CD4-positive, alpha-beta T cell treated with Interleukin-17A for 4 hours (primary cell): ENCODE measurements at places on chromosomes 7 and 10.

GRCh38 chr7:135690566-135690965 lies 28.3 kb downstream of the STMP1 start:
- DNase-seq, result no peak

GRCh38 chr10:35079265-35079664 lies 10.9 kb downstream of the CUL2 start:
- no peak for DNase-seq

DNA sequence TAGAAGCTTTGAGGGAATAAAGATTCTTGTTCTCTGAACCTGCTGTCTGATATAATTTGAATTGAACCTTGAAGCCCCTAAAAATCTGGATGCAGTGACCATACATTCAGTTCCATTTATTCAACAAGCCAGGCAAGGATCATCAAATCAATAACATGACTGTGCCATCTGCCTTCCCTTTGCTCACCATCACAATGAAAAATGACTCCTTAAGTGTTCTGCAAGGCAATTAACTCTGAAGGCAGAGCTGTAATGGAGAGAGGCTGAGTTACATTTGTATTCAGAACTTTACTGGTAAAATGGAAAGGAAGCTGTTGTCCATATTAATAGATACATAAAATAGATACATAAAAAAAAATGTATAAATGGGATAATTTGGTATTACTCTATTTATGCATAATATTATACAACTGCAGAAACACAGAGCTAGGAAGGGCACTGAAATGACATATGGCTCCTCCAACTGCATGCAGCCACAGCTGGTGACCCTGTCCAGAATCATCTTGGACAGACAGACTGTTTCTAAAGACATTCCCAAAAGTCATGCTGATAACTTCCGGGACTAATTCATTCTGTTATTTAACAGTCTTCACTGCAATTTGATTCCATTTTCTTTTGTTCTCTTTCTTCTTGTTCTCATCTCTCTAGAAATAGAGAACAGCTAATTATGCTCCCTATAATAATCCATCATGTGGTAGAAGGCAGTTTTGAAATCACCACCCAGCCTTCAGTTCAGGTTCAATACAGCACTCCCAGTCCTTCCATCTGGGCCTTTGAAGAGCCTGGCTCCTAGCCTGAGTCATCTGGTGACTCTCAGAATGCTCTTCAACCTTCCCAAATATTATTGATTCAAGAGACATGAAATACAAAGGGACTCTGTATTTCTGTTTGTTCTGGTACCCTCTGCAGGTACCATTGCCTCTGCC lies 412.6 kb downstream of the GFRA1 start:
- no peak for DNase-seq

DNA sequence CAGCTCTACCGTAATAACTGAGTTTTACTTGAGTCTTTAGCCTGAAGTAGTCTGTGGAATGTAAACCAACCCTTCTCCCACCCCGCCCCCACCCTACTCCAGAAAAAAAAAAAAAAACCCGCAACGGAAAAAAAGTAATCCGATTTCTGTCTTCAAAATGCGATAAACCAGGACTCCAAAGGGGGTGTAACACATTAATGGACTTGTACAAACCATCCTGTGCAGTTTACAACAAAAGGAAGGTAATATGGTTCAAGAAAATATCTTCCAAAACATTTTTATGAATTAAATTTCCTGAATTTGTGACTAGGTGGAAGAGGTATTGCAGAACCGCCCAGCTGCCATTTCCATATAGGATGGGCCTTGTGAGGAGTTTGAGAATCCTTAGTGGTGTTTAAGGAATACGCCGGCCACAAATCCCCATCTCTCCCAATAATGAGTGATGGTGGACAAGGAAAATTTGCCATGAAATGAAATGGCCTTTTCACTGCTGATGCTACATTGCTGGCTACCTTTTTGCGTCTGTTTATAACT lies 10.6 kb downstream of the SKIDA1 start:
- DNase-seq, result no peak

GRCh38 chr7:158321056-158321700 lies 266.4 kb downstream of the PTPRN2 start:
- DNase-seq, result no peak

DNA sequence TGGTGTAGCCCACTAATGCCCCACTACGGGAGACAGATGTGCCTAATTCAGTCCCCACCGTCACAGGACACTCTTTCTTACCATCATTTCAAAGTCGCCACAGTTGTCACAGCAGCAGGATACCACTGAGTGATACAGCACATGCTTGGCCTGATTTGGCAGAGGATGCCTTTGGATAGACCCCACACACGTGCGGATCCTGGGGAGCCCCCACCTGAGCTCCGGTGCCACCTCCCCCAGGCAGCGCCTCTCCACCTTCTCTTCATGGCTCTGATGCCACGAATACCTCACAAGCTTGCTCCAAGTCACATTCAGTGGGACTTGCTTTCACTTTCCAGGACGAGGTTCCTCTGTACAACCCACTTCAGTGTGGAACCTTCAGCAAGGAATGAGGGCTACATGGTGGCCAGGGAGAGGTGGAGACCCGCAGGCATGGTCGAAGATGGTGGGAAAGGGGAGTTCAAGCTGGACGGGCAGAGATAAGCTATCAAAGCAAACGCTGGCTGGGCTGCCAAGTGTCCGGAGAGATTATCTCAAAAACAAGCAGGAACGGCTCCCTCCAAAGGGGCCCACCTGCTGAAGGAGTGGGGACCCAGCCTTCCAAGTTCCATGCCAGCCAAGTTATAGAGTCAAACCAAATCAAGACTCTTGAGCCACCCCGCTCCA lies 107.4 kb downstream of the ZRANB1 start:
- DNase-seq, result no peak

GRCh38 chr10:121082984-121083383 lies 231.8 kb downstream of the WDR11 start:
- DNase-seq, result no peak

GRCh38 chr7:1695800-1696454 lies 25.9 kb downstream of the ELFN1 start:
- DNase-seq, result no peak

DNA sequence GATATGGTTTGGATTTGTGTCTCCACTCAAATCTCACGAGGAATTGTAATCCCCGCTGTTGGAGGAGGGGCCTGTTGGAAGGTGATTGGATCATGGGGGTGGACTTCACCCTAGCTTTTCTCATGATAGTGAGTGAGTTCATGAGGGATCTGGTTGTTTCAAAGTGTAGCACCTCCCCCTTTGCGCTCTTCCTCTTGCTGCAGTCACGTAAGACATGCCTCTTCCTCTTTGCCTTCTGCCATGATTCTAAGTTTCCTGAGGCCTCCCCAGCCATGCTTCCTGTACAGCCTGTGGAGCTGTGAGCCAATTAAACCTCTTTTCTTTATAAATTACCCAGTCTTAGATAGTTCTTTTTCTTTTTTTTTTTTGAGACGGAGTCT lies 17.1 kb downstream of the CDNF start:
- DNase-seq, result no peak

DNA sequence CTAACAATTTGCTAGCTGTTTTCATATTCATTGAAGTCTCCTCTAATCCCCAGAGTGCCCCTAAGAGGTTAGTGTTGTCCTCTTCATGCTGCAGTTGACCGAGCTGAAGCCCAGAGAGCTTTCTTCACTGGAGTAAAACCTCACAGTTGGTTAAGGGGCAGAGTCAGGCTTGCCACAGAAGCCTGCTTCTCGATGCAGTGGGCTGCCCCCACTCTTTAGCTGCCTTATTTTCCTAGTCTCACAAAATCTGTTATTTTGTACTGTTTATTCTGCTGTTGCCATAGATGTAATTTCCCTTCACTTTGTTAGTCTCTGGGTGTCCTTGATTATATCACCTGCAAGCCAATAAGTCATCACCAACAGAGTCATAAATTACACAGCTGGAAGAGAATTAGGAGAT lies 56.3 kb upstream of the ZPBP start:
- no peak for DNase-seq

DNA sequence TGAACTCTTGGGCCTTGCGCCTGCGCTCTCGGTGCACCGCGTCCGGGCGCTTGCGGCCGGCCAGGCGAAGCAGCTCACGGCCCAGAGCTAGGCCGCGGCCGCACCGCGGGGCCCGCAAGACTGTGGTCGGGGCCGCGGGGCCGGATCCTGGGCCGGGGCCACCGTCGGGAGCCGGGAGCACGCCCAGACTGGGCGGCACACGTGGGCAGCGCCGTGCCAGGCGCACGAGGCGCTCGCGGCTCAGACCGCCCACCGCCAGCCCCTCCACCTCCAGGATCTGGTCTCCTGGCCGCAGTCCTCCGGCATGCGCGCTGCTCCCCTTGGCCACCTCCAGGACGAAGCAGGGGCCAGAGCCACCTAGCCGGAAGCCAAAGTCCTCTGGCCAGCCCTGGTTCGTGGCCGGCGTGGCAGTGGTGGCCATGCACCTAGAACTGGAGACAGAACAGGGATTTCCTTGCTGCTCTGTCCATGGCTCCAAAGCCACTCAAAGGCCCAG lies at the start of gene GRID2IP:
Gene GRID2IP (minus strand): TSS at position 446 of the 496 bp plus-strand sequence. CDS start 25 bp downstream, at position 421.
- DNase-seq, result no peak

GRCh38 chr7:100823534-100823933 lies 3.8 kb downstream of the EPHB4 start:
- DNase-seq, result no peak

DNA sequence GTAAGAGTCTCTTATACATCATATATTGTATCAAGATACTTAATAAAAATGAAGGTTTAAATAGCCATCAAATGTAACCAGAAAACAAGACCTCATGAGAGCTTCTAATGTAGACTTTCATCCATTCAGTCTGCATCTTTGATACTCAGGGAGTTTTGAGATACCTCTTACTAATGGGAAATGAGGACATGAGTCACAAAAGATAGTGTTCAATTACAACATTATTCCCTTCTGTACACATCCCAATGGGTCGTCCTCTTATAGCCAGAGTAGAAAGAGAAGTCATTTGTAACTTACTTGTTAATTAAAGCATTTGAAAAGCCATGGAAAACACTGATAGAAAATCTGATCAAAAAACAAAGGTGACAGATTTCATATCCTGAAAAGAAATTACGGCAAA lies 19.4 kb downstream of the SHTN1 start:
- no peak for DNase-seq

DNA sequence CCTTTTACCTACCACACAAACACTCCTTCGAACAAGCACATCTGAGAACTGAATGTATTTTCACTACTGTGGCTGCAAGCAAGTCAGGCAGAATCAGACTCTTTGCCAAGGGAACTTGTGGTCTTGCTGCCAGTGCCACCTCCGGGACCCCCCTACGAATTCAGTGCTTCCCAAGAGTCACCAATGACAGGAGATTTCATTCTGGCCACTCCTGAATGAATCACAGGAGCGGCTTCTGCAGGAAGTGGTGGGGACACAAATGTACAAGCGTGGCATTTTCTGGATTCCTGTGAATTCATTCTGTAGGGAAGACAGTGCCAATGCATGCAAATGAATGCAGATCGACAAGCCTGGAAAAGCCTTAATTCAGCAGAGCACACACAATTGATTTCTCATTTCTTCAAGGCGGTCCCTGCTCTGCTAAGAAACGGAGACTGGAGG lies 161.2 kb downstream of the CAMK1D start:
- DNase-seq, result no peak

GRCh38 chr7:81173766-81174281 lies 255.0 kb upstream of the SEMA3C start:
- DNase-seq, result no peak

GRCh38 chr10:67539312-67539711 lies 156.7 kb downstream of the CTNNA3 start:
- no peak for DNase-seq

DNA sequence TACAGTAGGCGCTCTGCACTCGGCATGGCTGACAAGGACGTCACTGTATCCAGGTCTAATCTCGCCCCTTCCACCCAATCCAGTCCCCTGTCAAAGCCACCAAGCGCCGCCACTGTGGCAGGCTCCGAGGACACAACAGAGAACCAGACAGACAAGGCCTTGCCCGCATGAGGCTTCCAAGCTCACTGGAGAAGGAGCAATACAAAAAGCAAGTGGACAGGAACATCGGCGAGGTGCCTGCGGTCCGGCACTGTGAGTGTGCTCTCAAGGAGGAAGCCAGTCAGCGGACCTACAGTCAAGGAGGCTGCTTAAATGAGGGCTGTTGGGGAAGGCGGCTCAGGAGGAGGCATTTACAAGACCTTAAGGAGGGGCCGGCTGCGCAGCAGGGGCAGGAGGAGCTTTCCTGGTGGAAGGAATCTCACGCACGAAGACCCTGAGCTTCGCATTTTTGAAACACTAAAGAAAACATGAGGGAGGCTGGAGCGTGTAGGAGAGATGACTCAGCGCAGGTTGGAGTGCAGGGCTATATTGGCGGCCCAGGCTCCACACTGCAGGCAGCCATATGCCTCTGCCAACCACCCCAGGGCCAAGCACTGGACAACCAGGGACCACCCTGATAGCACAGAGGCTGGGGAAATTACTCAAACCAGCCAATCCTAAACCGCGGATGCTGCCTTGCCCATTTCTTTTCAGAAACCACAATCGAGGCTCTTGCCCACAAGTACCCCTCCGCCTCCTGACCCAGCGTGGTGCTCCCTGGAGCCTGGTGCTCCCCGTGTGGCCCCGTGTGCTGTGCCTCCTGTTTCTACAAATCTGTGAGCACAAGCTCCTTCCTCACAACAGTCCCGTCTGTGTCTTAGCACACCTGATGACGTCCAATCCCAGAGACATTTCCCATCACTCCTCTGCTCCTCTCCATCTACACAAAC lies 28.9 kb downstream of the GNA12 start:
- no peak for DNase-seq

GRCh38 chr10:48506147-48506917 lies 98.5 kb downstream of the ARHGAP22 start:
- DNase-seq, result no peak
